ENCODE measurements at places on chromosomes 7 and 10.

DNA sequence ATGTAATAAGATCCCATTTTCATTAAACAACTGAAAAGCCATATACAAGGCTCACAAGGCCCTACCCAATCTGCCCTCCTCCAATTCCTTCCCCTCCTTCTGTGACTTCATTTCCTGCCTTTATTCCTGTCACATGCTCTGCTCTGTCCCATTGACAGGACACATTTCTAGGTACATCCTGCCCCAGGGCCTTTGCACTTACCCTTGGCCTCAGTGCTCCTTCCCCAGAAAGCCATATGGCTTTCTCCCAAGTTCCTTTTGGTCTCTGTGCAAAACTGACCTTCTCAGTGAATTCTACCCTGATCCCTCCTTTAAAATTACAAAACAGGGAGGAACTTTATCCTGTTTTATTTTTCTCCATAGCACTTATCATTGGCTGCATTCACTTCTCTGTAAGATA lies 40.0 kb downstream of the KCNMA1 start:
- DNase-seq = no peak

GRCh38 chr10:48678041-48678440 lies 6.6 kb upstream of the WDFY4 start:
- DNase-seq = no peak

- no peak for DNase-seq
Observed at GRCh38 chr7:118041251-118041878, 142.6 kb upstream of the LSM8 start.

DNA sequence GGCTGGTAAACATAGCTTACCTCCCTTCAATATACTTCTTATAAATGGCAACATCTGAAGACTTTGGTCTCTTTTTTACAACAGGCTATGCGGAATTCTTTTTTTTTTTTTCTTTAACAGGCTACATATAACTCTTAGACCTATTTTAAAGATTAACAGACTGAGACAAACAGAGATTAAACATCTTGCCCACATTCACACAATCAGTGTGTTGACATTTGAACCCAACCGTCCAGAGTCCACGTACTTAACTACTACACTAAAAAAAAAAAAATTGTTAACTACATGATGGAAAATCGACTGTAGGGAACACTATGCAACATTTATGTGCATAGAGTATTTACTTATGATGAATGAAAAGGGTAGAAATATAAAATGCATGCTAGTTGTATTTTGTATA lies 298.5 kb downstream of the ELMO1 start:
- no peak for DNase-seq

DNA sequence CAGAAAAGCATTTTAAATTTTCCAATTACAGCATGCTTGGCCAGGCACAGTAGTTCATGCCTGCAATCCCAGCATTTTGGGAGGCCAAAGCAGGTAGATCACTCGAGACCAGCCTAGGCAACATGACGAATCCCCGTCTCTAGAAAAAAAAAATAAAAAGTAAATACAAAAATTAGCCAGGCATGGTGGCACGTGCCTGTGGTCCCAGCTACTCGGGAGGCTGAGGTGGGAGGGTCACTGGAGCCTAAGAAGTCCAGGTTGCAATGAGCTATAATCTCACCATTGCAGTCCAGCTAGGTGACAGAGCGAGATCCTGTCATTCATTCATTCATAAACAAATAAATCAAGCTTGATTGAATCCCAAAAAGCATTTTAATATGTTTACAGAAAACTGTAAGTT lies 234.9 kb downstream of the PARD3 start:
- no peak for DNase-seq

DNA sequence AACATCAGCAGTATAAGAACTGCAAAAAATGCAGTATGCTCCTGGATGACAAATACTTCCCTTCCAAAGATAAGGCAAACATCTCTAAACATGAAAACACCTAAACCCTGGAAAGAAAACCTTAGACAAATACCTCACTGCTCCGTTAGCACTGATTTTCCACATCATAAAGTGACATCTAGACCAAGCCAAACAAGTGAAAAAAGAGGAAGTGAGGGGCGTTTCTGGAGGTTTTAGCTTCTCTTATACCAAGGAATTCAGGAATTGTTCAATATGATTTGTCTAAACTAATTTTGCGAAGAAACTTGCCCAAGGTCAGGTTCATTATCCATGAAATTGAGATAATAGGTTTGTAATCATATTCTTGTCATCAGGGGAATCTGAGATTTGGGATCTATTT lies 279.7 kb downstream of the ADRA2A start:
- no peak for DNase-seq

DNA sequence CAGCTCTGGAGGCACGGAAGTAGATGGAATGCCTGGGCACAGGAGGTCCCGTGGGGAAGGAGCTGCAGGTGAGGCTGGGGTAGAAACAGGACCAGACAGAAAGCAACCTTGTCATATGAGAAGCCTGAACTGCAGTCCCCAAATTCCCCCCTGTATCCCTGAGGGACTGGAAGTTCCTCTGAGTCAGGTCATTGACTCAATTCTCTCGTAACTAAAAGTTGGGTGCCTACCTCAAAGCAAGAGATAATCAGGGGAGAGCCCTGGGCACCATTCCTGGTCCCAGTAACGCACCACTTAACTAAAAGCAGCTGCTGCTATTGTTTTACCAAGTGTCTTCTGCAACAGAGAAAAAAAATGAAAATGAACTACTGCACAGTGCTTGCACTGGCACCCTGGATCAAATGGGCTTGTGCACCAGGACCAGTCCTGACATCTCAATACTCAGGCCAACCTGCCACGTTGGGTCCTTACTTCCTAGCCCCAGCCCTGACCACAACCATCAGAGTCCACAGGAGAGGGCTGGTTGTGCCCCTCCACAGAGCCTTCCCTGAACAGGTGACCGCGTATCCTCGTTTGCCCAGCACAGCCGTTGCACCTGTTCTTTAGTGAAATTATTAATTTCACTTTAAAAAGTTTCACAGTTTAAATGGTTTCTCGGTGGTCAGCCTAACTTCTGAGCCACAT lies 79.3 kb downstream of the GRID1 start:
- no peak for DNase-seq
